COR-L47 (cell line): ENCODE measurements at places on chromosomes 3 and 15.

GRCh38 chr3:63353383-63353782 is 75.3 kb downstream of the SYNPR start:
- DNase-seq = no peak

- DNase-seq = no peak
Measured at GRCh38 chr3:55484801-55485791, 2.0 kb downstream of the WNT5A start.

GRCh38 chr3:78260388-78260787 is 1220.5 kb downstream of the ROBO2 start:
- no peak for DNase-seq

GRCh38 chr3:42188376-42188775 is 77.6 kb downstream of the CCK start:
- no peak for DNase-seq

- DNase-seq = no peak
Measured at GRCh38 chr3:16243706-16244490, 20.8 kb downstream of the DPH3 start.
